ENCODE measurements at places on chromosomes 6 and 20. TPM values are rescaled to one million over a fixed set of nuclear protein-coding genes. Genes with fewer than 3 reads are reported as not detected.

Gene RCAN2
- not detected for total RNA-seq

Gene RUNX2
- total RNA-seq = 39.3 TPM

Gene CCN5
- total RNA-seq = not detected

Gene COL9A1
- not detected for total RNA-seq

Gene GMEB2
- 17.4 TPM for total RNA-seq

Gene GRIK2
- total RNA-seq = not detected

Gene APOBEC2
- not detected for total RNA-seq

Gene LBP
- total RNA-seq = not detected

Gene UST
- 0.25 TPM for total RNA-seq

Gene LAMA4
- not detected for total RNA-seq

Gene STK38
- 76.7 TPM for total RNA-seq

Gene DOK5
- 0.27 TPM for total RNA-seq

Gene CYP21A2
- total RNA-seq = 0.59 TPM

Gene NHSL1
- total RNA-seq = 0.70 TPM

Gene GJA10
- total RNA-seq = not detected

Gene MPC1
- 32.7 TPM for total RNA-seq

Gene RNF182
- total RNA-seq = not detected

Gene PPIL4
- 18.3 TPM for total RNA-seq

Gene RBM24
- total RNA-seq = not detected

Gene TFAP2A
- 0.07 TPM for total RNA-seq

Gene NAA20
- total RNA-seq = 54.0 TPM

Gene C6orf58
- not detected for total RNA-seq

Gene PNLDC1
- total RNA-seq = 0.50 TPM

Gene VIP
- not detected for total RNA-seq

Gene DDX43
- 1.3 TPM for total RNA-seq

Gene CD40
- total RNA-seq = 0.43 TPM

Gene ARID1B
- total RNA-seq = 82.5 TPM

Gene OPRM1
- total RNA-seq = not detected

Gene MICB
- total RNA-seq = 54.9 TPM

Gene KCNK15
- not detected for total RNA-seq

Gene HCK
- total RNA-seq = not detected

Gene ABHD16B
- not detected for total RNA-seq

Gene ANGPT4
- total RNA-seq = not detected

Gene SAPCD1
- total RNA-seq = 16.6 TPM

Gene UBR2
- 30.0 TPM for total RNA-seq

Gene ADGRF5
- total RNA-seq = not detected
